ENCODE measurements at places on chromosomes 16 and 17.

DNA sequence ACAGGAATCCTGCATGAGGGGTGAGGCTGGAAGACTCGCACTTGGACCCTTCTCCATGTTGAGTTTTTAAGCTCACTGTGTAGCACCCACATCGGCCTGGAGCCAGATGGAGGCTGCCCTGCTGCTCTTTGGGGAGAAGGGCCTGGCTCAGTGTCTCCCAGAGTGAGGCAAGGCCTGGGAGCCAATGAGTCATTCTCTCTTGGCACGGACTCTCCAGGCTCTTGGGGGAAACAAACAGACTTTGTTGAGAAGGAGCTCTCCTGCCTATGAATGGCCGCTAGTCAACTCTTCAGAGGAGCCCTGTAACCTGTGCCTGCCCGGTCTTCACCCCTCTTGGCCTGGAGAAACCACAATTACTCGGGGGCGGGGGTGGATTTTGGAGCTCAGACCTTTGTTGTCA, 50.8 kb upstream of the MAF start:
- DNase-seq, result peak; percentile 42

DNA sequence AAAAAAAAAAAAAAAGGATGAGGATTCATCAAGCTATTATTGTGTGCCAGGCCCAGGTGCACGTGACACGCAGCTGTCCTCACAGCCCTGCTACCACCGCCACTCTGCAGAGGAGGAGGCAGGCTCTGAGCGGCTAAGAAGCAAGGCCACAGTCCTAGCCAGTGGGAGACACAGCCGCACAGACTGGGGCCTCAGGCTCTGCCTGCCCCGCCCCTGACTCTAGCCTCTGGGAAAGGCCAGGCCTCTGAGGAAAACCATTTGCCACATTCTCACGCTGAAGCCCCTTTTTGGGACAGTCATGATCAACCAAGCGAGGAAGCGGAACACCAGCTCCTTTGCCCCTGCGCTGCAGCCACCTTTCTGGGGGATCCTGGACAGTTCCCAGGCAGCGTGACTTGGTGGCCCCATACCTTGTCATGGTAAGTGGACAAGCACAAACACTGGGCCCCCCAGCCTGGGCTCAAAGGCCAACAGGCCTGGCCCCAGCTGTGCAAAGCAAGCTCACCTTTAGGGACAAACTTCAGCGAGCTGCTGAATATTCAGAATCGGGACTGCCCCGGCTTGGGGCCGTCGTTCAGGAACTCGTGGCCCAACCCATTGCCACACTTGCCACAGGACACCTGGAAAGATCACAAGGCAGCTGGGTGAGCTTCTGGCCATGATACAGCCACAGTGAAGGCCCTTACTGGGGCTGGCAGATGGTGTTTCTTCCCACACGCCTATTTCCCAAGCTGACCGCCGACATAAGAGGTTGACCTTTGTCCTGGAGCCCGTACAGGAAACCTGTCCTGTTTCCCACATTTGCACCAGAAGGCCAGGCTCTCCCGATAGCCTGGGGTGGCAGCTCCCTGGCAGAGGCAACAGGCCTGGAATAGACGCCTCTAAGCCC, 2.5 kb downstream of the MSRB1 start:
- DNase-seq, result no peak

DNA sequence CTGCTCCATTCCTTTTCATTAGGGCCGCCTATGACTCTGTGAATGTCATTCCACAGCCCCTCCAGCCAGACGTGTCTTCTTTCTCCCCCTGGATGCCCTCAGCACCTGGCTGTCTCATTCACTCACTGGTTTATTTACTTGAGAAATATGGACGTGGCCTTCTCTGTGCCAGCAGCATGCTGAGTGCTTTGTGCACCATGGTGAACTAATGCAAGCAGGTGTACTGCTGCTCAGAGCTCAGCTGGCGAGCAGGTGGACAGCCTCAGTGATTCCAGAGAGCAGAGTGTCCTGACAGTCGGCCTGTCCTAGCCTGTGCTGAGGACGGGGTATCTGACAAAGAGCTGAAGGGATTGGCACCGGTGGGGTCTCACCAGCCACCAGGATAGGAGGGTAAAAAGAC, 96.7 kb downstream of the GNAO1 start:
- DNase-seq, result no peak

GRCh38 chr16:26111900-26112299, 420.1 kb downstream of the HS3ST4 start:
- DNase-seq, result no peak

- no peak for DNase-seq
Observed at GRCh38 chr17:27226611-27227230, 67.2 kb upstream of the WSB1 start.

DNA sequence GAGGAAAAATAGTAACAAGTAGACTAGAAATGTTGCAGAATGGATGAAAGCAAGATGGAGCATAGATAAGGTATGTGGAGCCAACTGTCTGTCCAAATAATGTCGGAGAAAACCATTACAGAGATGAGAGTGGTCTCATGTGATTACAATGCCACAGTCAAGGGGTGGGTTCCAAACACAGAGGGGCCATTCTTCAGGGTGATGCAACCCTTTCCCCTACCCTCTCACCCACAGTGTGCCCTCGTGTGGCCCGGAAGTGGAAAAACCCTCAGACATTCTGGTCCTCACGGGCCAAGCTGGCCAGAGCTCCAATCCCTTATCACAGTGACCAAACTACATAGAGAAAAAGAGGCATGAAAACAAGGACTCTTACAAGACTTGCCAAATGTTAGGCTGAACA, 17.7 kb upstream of the HS3ST3A1 start:
- DNase-seq, result no peak

- no peak for DNase-seq
Observed at GRCh38 chr17:74729866-74730265, 7.2 kb upstream of the RAB37 start.

DNA sequence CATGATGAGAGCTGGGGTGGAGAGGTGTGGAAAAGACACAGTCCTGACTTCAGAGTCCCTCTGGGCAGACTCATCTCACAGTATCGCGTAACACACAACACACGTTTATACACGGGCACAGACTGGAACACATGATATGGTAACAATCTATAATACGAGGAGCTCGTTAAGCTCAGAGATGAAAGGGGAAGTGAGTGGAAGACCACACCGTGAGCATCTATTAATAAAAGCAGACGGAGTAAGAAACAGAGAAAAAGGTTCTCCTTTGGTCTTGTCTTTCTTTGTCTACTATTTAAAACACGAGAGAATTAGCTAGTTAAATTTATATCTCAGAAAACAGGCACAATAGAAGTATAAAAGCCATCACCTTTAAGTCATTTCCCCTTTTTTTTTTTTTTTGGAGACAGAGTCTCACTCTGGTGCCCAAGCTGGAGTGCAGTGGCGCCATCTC, 13.5 kb downstream of the ANKRD11 start:
- no peak for DNase-seq

DNA sequence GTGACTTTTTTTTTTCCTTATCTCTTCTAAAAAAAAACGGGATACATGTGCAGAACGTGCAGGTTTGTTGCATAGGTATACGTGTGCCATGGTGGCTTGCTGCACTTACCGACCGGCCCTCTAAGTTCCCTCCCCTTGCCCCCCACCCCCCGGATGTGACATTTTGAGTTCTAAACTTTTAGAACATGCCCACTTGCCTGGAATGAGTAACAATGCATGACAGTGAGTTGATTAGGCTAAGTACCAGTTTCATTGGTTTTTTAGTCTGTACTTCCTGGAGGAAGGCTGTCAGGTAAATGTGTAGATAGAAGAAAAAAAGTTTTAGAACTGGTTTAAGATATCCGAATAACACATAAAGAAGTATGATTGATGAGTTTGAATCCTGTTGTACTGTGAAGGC, 4.0 kb downstream of the BPTF start:
- no peak for DNase-seq

- DNase-seq, result no peak
Observed at GRCh38 chr17:17303847-17304490, 796 bp downstream of the NT5M start.

DNA sequence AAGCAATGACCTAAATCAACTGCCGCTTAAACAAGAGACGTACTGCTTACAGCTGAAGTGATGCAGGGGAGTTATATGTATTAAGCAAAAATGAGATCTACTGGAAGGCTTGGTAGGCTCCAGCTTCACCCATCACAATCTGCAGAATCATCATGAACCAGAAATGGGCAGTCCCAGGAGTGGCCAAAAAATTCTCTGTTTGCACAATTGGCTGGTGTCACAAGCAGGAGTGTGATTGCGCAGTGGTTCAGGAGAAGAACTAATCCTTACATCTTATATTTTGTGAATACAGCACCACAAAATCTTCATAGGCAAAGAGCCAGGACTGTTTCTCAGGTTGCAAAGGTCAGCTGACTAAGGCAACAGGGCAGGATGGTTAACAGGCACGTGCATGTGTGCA, 75.9 kb downstream of the CES1 start:
- DNase-seq, result no peak

GRCh38 chr17:7405350-7406234, 1.7 kb upstream of the TMEM256 start:
- DNase-seq, result no peak

- DNase-seq, result no peak
Observed at GRCh38 chr16:1019231-1020090, 37.9 kb downstream of the SOX8 start.

GRCh38 chr16:28504707-28505404, 1.8 kb downstream of the IL27 start:
- no peak for DNase-seq

- DNase-seq, result no peak
Observed at GRCh38 chr16:82857693-82858365, 231.1 kb downstream of the CDH13 start.

DNA sequence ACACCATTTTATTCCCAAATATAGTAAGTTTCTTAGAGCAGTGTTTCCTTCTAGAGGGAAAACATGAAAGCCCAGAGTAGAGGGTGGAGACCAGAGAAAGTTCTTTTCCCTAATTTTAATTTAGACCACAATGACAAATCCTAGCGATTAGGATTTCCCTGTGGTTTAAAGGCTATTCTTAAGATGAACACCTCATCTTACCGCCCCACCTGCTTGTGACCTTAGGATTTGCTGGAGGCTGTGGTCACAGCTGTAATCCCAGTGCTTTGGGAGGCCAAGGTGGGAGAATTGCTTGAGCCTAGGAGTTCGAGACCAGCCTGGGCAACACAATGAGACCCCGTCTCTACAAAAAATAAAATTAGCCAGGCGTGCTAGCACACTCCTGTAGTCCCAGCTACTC, 51.1 kb downstream of the GPRC5B start:
- no peak for DNase-seq

DNA sequence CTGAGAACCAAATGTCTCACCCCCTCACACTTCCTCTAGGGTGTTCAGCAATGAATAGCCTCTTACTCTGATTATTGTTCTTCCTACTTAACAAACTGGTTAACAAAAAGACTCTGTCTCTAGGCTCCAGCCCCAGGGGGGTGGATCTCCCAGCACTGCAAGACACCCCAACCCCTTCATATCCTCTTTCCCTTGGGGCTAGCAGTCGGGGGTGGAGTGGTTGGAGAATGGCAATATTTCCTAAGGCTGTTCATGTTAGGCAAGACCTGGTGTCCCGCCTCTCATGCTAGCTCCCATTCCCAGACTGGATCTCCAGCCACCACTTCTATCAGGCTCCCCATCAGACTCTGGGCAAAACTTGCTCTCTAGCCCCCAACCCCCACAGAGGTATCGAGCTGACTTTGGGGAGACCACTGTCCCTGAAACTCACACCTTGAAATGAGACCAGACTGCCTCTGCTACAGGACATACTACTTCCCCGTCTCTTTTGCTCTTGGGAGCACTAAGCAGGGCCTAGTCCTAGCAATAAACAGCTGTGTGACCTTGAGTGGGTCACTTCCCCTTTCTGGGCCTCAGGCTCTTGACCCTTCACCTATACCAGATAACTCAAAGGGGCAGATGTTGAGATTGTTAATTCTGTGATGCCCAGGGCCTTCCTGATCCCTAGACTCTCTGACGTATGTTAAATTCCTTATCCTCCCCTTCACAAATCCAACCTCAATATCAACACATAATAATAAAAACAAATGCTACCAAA, 2.4 kb downstream of the SLC25A35 start:
- no peak for DNase-seq

DNA sequence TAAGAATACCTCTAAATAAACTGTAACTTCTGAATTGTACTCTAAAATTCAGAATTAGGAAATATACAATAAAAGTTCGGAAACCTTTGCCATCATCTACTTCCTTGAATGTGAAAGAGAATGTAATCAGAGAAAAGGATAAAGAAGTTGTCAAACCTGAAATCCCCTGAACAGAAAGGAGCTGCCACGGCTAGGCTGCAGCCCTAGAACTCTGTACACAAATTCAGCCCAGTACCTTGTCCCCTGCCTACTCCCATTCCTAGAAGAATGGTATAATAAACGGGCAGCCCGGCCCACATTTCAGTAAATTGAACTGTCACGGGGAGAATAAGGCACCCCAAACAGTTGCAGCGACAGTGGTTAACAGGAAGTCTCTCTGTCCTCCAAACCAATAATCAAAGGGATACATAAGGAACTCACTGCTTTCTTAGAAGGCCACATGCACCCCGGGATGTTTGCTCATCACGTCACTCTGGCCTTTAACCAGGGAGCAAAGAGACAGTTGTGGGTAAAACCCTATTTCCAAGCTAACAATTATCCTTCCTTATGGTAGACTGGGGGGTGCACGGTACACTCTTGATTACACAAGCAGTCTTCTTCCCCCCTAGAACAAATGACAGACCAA, 24.3 kb upstream of the RFFL start:
- DNase-seq, result no peak

- no peak for DNase-seq
Observed at GRCh38 chr16:68451676-68452075, 3.4 kb upstream of the SMPD3 start.

- no peak for DNase-seq
Observed at GRCh38 chr17:57567251-57567650, 177.8 kb downstream of the CCDC182 start.

GRCh38 chr16:11675561-11676511, 7.6 kb downstream of the SNN start:
- no peak for DNase-seq

GRCh38 chr16:77450790-77451487, 16.1 kb upstream of the ADAMTS18 start:
- no peak for DNase-seq

- no peak for DNase-seq
Observed at GRCh38 chr16:66616169-66616568, 11.7 kb downstream of the CMTM3 start.

GRCh38 chr16:83802135-83802534, 5.6 kb upstream of the HSBP1 start:
- DNase-seq, result peak; percentile 58

GRCh38 chr17:43676471-43676870, 14.7 kb upstream of the MEOX1 start:
- DNase-seq, result no peak

DNA sequence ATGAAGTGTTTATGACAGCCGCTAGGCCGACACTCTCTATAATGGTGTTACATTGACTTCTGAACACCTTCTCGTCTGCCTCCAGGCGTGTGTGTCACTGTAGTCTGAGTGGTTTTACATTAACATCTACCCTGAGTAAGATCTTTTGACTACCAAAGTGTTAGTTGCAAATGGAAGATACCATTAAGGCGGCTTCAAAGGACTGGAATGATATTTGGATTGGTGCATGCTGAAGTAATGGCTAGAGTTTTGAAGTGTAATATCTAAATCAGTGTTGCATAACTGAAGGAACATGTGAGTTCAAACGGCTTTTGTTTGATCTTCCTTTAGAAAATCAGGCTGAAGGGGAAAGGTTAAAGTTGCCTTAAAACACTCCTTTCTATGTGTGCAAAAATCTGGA, 52.2 kb downstream of the BCAS3 start:
- DNase-seq, result no peak
